ENCODE measurements at places on chromosomes 6 and 20.

DNA sequence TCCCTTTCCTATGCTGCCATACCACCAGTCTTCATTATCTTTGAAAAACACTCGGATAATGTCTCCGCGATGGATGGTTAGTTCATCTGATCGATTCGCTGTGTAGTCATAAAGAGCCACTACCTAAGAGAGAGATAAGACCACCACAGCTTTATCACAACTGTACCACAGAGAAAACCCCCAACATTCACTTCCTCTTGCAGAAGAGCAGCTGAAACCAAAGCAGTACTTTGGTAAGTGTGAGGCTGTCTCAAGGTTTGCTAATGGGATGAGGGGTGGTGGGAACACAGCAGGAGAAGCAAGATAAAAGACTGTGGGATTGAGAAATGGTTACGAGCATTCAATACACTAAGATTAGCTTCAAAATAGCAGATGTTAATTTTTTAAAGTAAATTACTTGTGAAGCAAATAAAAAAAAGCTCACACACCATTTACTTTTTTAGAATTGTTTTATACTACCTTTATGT lies 142.1 kb downstream of the MYB start:
- DNase-seq: no peak

DNA sequence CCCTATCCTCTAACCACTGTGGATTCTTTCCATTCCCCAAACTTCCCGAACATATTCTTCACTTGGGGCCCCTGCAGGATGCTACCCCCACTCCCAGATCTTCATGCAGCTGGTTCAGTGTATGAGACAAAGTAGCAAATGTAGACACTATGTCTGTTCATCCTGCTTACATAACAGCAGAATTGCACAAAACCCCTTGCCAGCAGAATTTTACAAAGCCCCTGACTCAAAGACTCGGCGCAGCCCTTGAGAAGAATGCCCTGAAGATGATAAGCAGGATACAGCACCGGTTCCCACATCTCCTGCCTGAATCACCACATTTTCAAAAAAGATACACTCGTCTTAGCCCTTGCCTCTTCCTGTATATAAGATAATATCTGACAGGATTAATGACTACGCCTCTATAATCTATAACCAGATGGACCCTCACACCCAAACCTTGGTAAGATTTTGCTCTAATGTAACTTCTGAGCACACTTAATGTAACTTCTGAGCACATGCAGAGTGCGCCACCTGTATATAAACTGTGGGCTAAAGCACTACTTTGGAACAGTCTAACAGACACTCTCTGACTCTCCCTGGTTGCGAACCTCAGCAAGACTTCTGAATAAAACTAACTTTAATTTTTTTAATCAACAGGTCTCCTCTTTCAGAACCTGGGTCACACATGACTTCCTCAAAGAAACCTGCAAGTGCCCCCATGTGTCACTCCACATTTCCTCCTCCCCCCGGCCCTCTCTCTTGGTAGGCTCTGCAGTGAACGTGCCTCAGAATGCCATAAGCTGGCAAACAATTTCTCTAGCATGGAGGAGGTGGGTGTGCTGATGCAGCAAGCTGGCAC lies 28.7 kb downstream of the RALGAPA2 start:
- DNase-seq: peak; percentile 41

GRCh38 chr6:8135276-8135675 lies 32.9 kb upstream of the EEF1E1 start:
- DNase-seq: no peak

- DNase-seq: no peak
Observed at GRCh38 chr20:62223571-62223970, 3.5 kb upstream of the HRH3 start.

DNA sequence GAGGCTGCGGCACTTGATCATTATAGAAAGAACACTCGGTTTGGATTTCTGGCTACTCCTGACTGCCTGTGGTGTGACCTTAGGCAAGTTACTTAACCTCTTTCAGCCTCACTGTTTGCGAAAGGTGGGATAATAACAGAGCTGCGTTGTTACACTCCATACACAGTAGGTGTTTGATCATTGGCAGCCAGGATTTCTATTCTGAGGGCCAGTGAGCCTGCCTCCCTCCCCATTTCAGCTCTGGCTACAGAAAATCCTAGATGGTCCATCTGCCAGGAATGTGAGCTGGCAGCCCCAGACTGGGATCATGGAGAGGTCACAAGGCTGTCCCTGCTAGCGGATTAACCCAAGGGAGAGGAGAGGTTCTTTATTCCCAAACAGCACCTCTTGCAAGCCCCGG lies 2.7 kb downstream of the KCNB1 start:
- no peak for DNase-seq

DNA sequence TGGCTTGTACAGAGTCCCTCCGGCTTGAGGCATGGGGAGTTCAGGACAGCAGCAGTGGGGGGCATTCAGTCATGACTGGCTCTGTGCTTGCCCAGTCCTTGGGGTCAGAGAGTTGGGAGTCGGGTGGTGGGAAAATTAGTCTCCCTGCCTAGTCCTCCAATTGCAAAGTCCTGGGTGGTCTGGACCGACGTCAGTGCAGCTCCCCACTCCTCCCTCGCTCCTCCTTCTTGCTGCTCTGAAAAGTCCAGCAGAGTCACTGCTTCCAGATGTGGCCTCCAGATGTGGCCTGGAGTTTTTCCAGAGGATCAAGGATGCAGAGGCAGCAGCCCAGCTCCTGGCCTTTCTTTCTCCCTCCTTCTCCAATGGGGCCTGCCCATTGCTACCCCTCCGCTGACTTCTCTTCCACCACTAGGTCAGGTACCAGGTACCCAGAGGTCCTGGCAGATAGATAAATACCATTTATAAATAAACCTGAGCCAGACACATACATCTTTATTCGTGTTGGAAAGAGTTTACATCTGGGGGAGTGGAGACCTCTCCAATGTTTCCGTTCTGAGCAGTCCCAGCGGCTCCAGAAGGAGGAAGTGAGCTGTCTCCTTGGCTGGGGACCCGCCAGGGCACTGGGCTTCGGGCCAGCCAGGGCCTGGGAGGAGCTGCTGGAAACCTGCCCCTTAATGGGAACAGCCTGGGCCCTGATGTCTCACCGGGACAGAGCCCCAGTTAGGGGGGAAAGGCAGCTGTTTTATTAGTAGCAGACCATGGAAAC lies 49.0 kb upstream of the RNF24 start:
- DNase-seq: peak; percentile 91

- DNase-seq: no peak
Observed at GRCh38 chr6:146065690-146066089, 36.8 kb downstream of the GRM1 start.

- DNase-seq: no peak
Observed at GRCh38 chr6:36608788-36609563, 14.8 kb downstream of the SRSF3 start.

- no peak for DNase-seq
Observed at GRCh38 chr20:9499126-9499899, 15.1 kb upstream of the LAMP5 start.

- DNase-seq: no peak
Observed at GRCh38 chr20:63686492-63687321, 9.7 kb upstream of the TNFRSF6B start.

GRCh38 chr6:1296079-1296478 lies 15.8 kb upstream of the FOXQ1 start:
- DNase-seq: no peak

- DNase-seq: no peak
Observed at GRCh38 chr20:64155258-64156135, 8.8 kb upstream of the MYT1 start.

Data from HL-60 (cell line).